ENCODE measurements at places on chromosomes 16 and 17.

- DNase-seq: no peak
Observed at GRCh38 chr17:12790249-12791106, 1.2 kb downstream of the ARHGAP44 start.

DNA sequence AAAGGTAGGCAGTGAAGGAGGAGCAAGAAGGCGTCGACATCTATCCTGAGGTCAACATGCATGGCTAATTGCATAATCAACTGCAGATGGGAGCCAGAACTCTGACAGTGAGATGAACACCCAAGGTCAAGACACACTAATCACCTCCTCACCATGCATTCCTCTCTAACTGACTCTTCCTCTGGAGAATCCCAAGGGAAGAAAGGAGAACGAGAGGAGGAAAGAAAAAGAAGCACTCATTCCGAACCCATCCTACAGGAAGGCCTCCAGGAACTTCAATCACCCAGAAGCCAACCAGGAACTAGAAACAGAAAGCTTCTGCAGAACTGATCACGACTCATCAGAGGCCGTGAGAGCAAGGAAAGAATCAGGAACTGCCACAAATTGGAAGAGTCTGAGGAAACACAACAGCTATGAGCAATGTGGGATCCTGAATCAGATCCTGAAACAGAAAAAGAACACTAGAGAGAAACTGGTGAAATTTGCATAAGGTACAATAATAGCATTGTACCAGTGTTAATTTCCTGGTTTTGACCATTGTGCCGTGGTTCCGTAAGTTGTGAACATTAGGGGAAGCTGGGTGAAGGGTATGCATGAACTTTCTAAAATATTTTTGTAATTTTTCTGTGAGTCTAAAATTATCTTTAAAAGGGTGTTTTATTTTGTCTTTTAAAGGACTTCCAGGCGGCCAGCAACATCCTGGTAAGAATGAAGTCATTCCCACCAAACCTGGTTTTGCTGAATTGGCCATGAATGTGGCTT is 10.0 kb upstream of the BEAN1 start:
- peak; percentile 80 for DNase-seq

DNA sequence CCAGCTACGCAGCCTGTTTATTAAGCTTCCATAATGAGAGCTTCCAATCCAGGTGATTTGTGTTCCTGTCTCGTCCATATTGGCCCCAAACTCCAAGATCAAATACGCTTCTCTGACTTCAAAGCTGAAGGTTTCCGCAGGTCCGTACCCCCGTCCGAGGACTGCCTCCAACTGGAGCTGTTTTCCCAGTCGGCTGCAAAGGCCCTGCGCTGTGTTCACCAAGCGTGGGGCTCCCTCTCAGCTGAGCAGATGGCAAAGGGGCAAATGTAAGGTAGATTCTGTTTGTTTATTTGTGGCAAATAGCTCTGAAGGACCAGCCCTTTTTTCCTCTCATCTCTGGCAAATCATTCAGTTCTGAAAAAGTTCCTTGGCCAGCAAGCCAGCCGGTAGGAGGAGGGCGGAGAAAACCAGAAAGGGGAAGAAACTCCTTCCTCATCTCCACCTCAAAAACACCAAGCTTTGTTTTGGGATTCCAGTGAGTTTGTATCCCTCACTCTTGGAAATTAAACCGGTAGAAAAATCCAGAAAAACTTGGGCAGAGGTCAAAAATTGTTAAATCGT is 35.2 kb downstream of the NXN start:
- no peak for DNase-seq

DNA sequence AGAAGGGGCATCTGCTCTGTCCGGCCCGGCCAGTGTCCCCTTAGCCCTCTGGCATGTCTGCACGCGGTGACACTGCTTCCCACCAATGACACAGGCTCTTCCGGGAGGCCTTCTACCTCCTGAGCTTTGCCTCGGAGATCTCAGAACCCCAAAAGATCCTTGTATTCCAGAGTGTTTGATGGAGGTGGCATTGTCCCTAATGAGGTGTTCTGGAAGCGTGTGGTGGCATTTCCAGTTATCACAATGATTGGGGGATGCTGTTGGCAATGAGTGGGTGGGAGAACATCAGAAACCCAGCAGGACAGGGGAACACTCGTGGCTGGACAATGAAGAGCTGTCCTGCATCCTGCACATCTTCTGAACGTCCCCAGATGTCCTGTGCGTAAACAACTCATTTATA is 198.0 kb downstream of the XYLT1 start:
- DNase-seq: no peak

DNA sequence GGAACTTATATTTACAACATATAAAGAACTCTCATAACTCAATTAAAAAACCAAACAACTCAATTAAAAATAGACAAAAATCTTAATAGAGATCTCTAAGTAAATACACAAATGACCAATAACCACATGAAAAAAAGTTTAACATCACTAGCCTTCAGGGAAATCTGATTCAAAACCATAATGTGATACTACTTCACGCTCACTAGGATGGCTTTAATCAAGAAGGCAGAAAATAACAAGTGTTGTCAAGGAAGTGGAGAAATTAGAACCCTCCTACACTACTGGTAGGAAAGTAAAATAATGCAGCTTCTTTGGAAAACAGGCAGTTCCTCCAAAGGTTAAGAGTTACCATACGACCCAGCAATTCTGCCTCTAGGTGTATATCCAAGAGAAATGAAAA is 8.4 kb downstream of the PHF12 start:
- DNase-seq: no peak

DNA sequence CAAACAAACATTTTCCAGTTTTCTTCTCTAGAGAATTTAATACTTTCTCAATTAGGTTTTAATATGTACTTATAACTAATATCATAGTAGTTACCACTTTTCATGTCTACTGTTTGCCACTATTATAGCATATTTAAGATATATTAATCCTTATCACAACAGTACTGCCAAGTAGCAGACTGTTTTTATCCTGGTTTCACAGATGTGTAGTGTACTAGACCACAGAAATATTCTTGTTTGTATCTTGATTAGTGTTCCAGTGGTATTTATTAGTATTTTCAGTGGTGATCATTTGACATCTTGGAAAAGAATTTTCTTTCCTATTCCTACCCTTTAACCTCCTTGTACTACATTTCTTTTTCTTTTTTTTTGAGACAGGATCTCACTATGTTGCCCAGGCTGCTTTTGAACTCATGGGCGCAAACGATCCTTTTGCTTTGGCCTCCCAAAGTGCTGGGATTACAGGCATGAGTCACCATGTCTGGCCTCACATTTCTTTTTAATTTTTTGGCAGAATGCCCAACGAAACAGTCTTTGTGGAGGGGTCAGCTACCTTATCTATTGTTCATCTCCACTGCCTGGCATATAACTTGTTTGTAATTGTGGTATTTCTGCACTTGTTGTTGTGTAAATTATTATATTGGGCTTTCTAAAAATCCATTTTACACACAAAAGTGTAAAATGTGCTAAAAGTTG is 27.2 kb downstream of the MAP2K4 start:
- DNase-seq: peak; percentile 27

DNA sequence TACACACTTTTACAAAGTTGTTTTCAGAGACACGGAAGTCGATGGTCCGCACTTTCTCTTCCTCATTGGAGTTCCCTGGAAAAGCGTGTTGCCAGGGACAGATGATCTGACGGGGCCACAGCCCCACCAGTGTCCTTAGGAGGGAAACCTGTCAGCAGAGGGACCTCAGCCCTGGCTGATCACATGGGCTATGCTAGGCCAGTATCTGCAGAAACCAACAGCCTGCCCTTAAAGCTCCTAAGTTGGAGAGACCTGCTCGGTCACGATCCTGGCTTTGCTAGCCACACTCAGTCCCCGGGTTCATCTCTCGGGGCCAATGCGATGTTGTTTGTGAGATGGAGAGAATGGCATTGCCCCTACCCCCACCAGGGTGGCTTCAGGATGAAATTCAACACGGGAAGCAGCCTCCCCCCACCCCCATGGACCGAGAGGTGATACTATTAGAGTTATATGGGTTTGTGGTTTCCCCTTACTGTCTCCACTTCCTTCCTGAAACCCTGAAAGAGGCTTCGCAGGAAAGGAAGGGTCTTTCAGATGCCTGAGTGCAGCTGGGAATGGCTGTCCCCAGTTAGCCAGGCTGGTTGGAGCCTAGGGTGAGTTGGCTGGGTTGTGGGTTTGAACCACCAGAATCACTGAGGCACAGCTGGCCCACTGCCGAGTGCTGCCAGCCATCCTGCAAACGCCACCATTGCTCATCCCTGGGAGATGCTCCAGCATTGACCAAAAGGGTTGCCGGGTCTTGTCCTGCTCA is 16.6 kb downstream of the RMI2 start:
- no peak for DNase-seq

DNA sequence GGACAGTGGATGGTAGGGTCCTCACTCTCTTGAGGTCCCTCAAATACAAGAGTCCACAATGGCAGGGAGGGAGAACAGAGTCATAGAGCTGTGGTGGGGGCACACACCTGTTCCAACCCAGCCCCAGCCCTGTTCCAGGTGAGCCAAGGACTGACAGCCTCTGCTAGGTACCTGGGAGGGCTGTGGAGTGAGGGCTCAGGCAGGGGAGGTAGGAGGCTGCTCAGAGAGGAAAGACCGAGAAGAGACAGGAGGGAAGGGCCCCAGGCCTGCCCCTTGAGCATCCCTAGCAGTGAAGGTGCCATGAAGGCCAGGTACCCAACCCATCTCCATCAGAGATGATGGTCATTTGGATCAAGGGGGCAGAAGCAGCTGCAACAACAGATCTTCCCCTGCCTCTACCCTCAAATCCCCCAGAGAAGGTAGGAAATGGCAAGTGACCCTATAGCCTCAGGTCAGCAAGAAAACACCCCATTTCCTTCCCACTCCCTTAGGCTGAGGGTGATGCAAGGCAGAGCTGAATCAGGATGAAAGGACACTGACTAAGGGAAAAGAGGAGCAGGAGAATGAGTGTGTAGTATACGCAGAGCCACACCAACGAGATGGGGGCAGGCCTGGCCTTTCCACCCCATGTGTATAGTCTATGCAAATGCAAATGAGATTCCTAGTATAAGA is 28.6 kb downstream of the CD300LG start:
- DNase-seq: peak; percentile 23

DNA sequence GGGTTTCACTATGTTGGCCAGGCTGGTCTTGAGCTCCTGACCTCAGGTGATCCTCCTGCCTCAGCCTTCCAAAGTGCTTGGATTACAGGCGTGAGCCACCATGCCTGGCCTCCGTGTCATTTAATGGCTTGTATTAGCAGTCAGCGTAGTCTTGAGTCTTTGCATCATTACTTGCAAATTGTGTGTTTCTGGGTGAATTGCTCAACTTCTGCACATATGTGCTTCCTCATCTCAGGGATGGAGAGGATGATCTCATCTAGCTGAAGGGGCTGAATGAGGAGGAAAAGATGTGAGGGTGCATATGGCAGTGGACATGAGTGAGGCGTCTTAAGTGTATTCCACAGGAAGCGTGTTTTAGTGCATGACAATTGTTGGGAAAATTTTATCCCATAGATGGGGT is 155.8 kb downstream of the SNX29 start:
- DNase-seq: peak; percentile 23

DNA sequence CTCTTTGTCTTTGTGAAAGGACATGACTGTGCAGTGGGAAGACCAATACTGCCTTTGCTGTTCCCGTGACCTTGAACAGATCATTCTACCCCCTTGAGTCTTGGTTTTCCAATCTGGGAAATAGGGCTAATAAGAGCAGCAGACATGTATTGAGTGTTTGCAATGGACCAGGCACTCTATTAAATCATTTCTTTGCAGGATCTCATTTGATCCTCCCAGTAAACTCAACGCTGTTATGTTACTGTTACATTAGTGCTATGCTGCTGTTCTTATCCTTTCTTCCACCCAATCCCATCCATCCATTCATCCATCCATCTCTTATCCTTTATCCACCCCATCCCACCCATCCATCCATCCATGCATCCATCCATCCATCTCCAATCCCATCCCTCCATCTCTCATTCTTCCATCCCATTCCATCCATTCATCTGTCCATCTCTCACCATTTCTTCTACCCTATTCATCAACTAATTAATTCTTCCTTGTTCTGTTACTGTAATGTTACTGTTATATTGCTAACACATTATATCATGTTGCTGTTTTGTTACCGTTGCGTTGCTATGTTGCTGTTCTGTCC is 65.1 kb downstream of the ABCC6 start:
- DNase-seq: no peak

GRCh38 chr16:30780549-30780948 is 6.5 kb downstream of the ZNF629 start:
- DNase-seq: no peak

DNA sequence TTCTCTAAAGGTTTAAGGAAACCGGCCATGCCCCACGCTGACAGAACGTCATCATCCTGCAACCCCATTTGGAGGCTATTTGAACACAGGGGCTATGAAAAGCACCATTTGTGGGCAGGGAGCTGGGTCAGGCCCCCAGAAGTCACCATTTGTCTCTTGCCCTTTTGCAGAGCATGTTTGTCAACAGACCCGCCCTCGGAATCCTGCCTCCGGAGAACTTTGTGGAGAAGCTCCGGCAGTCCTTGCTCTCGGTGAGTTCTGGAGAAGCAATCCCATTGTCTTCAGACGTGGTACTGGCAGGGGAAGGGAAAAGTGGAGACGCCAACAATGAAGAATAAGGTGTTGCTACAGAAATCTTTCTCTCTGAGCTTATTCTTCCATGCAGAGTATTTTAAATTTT is 33.5 kb downstream of the TMEM186 start:
- DNase-seq: no peak

- DNase-seq: peak; percentile 15
Observed at GRCh38 chr17:2723505-2723996, 12.0 kb upstream of the CLUH start.

- no peak for DNase-seq
Observed at GRCh38 chr16:57489229-57489628, 2.9 kb upstream of the DOK4 start.

DNA sequence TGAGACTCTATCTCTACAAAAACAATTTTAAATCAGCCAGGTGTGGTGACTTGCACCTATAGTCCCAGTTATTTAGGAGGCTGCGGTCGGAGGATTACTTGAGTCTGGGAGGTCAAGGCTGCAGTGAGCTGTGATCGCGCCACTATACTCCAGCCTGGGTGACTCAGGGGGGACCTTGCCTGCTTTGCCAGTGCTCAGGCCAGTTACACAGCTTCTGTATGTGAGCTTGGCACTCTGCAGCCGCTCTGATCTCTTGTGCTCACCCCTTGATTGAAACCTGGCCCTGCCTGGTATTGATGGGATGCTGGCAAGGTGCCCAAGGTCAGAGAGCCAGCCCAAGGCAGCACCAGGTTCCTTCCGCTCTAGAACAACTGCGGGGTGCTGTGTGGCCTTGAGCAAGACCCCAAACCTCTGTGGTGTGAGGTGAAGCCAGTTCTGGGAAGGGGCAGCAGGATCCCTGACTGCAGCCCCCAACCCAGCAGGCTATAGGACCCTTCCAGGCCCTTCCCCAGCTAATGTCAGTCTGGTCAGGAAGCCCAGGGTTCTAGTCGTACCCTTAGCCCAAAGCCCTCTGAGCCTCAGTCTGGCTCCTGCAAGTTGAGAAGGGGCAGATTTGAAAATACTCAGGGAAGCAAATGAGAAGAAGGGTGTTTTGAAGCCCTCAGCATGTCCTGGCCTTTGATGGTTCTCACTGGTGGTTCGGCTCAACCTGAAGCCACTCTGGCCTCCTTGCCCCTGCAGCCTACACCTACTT is 18.9 kb downstream of the MMP15 start:
- DNase-seq: no peak
